AG04450 (cell line): ENCODE measurements at places on chromosomes 2 and 18.

- peak; percentile 33 for DNase-seq
These were observed 283.3 kb upstream of the NETO1 start for GRCh38 chr18:73151086-73151485.

DNA sequence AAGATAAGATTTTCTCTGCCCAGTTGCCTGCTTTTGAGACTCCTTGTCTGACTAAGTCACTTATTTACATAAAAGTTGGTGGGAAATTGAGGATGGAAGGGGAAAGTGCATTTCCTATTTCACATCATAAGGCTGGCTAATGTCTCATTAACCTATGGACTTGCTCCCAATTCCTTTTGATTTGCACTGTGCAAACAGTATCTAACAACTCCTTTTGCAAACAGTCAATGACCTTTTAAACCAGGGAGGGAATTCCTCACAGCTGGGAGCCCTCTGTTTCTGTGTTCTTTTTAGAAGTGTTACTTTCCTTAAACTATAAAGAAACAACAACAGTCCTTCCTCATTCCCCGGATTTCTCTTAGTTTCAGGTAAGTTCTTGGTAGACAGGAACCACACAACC is 272.8 kb downstream of the RND3 start:
- no peak for DNase-seq

GRCh38 chr18:45227001-45227742 is 388.1 kb upstream of the SLC14A2 start:
- DNase-seq: no peak

DNA sequence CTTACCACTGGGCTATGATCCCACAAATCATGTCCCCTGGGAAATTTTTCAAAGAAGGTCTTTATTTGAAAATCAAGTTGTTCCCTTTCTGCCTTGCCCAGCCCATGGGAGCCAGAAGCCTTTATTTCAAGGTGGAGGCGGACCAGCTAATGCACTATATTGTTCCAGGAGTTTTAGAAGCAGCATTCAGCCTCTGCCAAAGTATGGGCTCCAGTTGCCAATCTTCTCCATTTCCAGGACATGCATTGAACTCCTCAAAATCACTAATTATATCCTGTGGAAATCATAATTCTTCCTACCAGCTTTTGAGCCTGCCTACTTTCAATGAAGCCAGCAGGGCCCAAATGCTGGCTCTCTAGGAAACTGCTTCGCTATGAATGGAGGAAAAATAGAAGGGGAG is 195.8 kb downstream of the RAD51AP2 start:
- DNase-seq: no peak

DNA sequence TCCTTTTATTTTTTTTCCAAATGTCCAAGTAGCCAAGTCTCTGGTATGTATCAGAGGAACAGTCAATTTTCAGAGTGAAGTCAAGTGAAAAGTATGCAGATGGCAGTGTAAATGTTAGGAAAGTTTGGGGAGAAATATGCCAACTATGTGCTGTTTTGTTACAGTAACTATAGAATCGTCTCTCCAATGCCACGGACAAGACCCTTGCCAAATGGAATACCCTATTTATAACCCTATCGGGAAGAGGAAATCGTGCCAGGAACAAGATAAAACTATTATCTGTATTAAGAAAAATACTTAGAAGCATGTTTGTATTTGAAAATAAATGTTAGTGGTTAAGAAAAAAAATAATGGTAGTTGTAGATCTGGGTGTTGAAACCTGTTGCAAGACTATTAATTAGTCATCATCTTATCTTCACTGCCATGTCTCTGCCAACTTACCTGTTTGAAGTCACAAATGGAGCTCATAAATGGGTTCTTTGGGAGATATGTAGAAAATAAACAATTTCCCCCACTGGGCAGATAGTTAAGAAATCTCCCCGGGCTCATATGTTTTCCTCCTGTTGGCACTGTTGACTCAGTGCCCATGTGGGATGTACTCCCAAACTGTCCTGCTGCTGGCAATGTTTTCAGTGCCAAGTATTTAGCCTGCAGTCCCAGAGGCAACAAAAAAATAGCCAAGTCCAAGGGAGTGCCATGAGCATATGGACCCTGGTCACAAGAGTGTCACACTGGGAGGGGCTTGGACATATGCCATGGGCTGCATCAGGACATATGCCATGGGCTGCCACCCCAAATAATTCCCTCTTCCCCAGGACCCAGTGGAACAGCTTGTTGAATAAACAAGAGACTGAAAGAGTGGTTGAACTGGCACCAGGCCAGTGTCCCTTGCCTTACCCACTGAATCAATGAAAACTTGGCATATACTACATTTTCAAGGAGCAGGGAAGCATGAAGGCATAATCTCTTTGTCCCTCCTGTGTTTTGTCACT is 366.9 kb downstream of the OSR1 start:
- peak; percentile 63 for DNase-seq

DNA sequence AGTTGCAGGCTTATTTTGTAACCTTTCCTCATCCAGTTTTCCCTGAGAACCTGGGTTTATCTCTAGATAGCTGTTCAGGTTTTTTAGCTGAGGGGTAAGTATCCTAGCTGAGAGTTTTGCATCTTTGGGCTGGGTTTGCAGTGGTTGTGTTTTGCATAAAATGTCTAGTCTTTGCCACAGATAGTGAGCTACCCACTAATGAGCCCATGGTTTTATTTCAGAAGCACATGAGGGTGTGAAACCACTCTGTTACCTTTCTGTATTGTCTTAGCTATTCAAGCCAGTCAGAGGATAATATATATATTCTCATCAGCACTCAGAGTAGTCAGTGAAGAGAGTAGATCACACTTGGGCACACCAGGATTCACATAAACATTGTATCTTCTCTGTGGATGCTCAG is 24.6 kb upstream of the TXNDC2 start:
- no peak for DNase-seq

DNA sequence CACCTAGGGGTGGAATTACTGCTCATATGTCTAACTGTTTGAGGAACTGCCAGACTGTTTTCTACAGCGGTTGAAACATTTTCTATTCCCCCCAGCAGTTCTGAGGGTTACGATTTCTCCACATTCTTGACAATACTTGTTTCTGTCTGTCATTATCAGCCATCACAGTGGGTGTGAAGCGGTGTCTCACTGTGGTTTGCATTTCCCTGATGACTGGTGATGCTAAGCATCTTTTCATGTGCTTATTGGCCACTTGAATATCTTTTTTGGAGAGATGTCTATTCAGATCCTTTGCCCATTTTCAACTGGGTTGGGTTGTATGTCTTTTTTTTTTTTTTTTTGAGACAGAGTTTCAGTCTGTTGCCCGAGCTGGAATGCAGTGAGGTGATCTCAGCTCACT is 63.0 kb downstream of the ADNP2 start:
- DNase-seq: no peak

DNA sequence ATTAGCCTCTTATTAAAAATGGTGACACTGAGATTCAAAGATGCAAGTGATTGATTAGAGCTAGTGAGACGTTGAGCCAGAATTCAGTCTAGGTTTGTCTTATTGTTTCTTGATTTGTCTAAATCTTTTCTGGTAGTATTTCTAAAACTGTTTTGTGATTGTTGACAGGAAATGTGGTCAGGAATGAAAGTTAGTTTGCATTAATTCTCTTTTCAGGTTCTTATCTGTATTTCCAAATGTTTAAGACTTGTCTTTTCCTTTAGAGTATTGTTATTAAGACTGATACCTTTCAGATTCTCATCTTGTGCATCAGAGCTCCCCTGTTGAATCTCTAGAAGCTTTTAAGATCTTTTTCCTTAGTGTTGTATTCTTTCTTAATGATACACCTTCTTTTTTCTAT is 89.3 kb downstream of the MBD5 start:
- DNase-seq: no peak

DNA sequence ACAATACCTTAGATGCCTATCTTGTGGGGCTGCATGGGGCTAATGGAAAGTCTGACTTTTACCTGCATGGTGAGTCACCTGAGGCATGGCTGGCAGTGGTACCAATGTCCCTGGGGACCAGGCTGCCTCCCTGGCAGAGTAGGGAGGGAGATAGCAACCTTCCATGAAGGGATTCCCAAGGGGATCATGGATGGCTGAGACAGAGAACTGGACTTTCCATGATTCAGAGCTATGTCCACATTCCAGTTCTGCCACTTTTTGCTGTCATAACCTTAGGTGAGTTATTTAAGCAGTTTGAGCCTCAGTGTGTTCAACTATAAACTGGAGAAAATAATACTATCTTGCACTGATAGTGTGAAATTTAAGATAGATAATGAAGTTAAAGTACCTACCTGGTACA is 178.6 kb downstream of the SETBP1 start:
- DNase-seq: no peak

DNA sequence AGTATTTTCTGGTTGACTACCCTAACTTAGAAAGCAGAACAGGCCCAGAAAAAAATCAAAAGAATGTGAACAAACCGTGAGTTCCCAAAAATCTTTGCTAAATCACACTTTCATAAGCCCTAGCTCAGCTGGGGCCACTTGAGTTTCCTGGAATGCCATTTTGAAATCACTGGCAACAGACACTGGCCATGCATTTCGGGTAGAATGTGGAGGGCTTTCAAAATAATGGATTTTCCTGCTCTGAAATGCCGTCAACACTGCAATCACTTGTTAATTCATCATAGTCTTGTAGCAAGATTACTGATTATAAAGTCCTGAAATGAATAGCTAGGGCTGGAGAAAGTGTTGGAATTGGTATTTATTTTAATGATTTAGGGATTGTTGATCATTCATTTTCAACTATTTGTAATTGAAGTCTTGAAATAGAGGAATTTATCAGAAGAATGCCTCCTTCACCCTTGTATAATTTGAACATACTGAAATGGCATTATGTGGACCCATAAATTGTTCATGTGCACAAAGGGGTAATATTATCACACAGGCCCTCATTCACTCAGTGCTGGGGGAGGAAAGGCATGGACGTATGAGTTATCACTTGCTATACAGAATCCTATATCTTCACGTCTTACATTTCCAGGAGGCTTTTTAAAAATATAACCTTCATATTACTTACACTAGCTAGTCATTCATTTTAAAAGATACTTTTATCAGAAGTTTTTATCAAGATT is 134.8 kb downstream of the DTNA start:
- DNase-seq: no peak

DNA sequence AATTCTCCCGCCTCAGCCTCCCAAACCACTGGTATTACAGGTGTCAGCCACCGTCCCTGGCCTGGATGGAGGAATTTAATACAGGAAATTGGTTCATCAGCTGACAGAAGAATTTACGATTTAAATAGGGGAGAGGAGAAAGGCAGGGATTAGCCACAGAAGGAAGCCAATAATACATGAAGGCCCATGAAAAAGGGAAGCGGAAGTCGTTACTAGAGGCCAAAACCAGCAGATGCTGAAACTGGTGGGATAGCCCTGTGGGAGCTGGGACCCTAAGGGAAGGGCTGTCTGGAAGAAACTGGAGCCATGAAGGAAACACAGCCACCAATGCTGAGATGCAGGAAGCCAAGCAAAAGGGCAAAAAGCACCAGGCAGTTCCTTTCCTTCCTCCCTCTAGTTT is 163.7 kb upstream of the RMP24 start:
- no peak for DNase-seq

DNA sequence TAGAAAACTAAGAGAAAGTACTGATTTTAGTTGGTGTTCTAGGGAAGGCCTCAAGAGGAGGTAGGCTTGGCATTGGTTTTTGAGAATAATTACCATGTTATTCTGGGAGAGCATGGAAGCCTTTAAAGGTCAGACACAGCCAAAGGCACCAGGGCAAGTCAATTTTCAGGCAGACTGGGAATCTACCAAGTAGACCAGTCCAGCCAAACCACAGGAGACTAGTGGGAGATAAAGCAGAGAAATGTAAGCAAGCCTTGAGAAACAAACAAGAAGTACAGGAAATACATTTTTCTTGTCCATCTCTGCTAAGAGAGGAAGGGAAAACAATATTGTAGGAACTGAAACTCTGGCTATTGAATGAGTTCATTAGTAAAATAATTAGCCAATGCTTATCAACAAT is 5.5 kb upstream of the CCDC68 start:
- DNase-seq: no peak

GRCh38 chr18:35646449-35646848 is 64.9 kb downstream of the GALNT1 start:
- no peak for DNase-seq

GRCh38 chr2:85091838-85092237 is 41.4 kb upstream of the TCF7L1 start:
- no peak for DNase-seq

GRCh38 chr2:25303633-25304236 is 38.0 kb downstream of the DNMT3A start:
- no peak for DNase-seq

- no peak for DNase-seq
These were observed 126.6 kb downstream of the KCNH7 start for GRCh38 chr2:162711832-162712540.

GRCh38 chr2:217905896-217906295 is 96.9 kb downstream of the TNS1 start:
- no peak for DNase-seq

DNA sequence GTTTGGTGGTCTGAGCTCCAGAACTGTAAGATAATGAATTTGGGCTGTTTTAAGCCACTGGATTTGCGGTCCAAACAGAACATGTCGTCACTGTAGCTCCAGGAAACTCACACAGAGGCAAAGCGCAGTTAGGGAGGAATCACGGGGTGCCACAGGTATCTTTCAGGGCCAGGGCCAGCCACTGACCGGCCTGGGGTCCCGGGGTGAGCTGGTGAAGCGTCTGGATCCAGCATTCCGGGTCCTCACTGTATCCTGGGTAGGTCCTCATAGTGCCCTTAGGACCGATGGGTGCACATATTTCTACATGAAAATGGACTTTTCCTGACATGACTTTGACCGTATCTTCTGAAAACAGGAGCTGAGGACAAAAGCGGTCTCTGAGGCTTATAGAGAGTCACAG is 196.0 kb upstream of the HDAC4 start:
- DNase-seq: no peak

DNA sequence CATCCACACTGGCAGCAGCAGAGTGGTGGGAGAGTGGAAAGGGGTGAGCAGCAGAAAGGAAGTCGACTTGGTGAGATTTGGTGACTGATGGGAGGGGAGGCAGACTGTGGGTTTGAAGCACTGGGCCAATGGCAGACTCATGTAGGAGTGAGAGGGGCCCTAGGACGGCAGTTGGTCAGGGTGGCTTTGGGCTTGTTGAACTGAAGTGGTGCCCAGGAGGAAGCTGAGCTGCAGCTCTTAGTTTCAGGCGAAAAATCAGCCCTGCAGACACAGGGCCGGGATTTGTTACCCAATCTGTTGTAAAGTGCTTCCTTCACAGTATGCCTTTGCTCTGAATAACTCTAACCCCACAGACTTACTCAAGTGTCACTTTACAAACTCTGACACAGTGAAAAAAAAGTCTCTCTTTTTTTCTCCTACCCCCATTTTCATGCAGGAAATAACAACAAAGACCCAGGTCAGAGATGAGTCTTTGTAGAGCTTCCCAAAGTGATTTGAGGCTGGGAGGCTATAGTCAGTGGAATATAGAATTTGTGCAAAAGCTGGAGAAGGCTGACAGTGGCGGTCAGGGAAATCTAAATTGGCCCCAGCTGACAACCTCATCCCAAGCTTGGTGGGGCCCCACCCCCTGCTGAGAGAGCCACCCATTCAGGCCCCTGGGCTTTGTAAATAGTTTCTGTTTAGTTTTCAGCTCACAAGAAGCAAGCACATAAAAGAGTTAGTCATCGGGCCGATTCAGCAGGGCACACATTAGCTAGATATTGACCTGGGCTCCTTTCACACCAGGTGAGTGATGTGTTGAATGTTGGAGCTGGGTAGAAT is 226.9 kb downstream of the VAPA start:
- no peak for DNase-seq

- no peak for DNase-seq
These were observed 65.9 kb downstream of the SOCS6 start for GRCh38 chr18:70354771-70355170.

- DNase-seq: peak; percentile 64
These were observed 42.3 kb upstream of the ATIC start for GRCh38 chr2:215269397-215270117.

GRCh38 chr2:210158236-210158635 is 13.0 kb downstream of the KANSL1L start:
- no peak for DNase-seq
